Ecto neural progenitor cell (in vitro differentiated cells): ENCODE measurements at places on chromosomes 7 and 10.

DNA sequence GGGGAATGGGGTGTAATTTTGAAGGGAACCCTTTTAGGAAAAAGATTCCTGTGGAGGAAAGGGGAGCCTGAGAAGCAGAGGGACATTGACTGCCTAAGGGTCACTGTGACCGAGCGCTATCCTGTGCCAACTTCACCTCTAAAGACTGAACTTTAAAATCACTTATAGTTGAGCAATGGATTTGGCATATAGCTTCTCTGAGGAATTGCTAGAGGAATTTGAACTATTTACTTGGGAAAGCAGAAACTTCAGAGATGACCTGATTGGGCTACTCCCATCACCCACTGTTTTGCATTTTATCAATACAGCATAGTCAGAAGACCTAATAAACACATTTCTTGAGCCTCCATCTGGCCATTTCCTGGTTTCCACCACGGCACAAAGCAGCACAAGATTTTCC is 23.7 kb upstream of the WNT16 start:
- DNase-seq, result no peak

- DNase-seq, result no peak
Observed at GRCh38 chr7:139895141-139895829, 66.2 kb downstream of the TBXAS1 start.

- DNase-seq, result no peak
Observed at GRCh38 chr7:147885869-147886268, 704.7 kb upstream of the C7orf33 start.

DNA sequence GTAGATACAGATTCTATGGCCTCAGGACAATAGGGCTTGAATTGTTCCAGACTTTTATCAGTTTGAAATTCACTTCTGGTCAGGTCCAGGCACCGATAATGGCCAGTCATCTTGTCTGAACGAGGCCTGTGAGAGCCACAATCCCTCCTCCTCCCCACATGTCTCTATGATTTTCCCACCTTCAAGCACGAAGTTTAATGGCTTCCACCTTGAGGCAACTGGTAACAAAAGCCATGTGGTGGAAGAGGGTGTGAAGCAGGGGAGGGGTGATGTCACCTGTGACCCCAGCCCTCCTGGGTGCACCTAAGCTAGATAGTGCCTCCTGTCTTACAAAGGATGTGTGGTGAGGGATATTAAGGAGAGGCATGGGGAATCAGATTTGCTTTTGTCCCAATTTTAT is 89.2 kb downstream of the PCGF5 start:
- no peak for DNase-seq

DNA sequence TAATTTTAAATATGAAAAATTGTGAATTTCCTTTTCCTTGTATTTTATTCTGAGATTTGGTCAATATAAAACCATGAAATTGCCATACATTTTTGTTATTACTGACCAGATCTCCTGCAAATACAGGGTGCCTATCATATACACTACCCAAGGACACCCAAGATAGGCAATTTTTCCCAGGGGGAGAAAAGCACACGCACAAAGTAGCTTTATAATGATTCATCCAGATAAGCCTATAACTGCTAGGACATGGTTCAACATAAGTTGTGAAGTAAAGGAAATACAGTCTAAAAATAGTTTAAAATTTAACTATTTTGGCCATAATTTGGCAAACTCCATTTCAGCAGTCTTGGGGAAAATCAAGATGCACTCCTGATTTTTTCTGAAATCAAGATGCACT is 4.8 kb downstream of the RUFY2 start:
- DNase-seq, result no peak

DNA sequence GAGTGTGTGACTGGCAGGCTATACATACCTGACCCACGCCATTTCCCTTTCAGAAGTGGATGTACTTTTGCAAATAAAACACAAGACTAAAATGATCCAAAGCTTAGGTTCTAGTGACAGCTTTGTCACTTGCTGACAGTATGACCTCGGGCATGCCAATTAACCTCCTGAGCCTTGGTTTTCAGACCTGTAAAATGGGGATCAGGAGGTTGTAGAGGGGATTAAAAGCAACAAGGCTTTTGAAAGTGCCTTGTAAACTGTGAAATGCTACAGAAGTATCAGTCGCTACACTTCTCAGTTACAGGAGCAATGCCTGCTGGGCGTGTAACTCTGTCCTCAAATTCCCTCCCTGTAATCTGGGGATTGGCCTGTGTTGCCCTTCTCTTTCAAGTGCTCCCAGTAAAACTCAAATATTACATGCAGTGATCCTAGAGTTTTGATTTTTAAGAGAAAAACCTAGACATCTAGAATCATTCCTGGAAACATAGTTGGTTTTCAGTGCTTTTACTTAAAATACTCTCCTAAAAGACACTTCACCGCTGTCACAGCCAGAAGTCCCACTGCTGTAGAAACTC is 8.8 kb upstream of the GRB10 start:
- no peak for DNase-seq

- no peak for DNase-seq
Observed at GRCh38 chr7:101535351-101535751, 93.7 kb downstream of the MYL10 start.

GRCh38 chr10:122056431-122057094 is 67.6 kb downstream of the TACC2 start:
- DNase-seq, result no peak

DNA sequence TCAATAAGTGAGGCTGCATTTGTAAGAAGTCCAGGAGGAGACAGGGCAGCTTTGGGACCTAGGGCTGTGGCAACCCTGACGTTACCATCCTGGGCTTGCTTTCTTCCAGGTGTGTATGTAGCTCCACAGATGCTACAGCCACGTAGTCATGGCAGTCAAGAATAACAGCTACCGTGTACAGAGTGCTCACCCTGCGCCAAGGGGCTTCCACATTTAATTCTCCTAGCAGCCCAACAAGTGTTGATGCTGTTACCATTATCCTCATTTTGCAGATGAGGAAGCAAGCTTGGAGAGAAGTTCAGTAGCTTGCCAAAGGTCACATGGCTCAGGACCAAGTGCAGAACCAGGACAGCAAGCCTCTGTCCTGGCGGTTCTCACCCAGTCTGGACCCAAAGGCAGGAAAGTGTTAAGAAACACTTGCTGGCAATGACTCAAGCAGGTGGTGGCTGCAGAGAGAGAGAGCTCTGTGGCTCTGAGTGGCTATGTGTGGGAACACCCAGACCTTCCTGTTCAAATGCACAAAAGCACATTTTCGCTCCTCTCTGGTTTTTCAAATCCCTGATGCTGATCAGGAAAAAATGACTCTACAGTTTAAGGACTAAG is 89.8 kb downstream of the CREM start:
- DNase-seq, result no peak

DNA sequence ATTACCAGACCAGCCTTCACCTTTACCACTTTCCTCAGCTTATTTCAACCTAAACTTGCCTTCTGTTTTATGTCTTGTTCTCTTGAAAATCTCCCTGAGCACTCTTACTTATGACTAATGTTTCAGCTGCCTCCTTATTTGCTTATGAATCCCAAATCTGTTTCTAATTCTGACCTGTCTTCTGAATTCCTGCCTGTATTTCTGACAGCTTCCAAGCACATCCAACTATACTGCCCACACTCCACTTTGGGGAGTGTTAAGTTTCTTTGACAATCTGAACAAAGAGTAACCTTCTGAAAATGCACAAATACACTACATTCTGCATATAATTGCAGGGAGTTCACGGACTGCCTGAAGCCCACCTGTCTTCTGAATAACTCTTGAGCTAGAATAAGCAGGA is 48.7 kb downstream of the ARMC3 start:
- no peak for DNase-seq
